GM23248 (cell line): ENCODE measurements at places on chromosomes 13 and 19.
A peak's percentile ranks its signal among the peaks of the same experiment; 100 is the strongest.

GRCh38 chr19:55319785-55320184 is 5.4 kb downstream of the TMEM150B start:
- no peaks in the 10 kb centered on the region for H3K27me3 ChIP-seq
- no peaks in the 10 kb centered on the region for H3K4me1 ChIP-seq
- H3K4me3 ChIP-seq = no peak overlapping the region
- DNase-seq = peak; percentile 72
- H3K27ac ChIP-seq = no peak overlapping the region

- H3K27me3 ChIP-seq = 0 out of 2 replicates have a peak, but pooled peaks cover 9% of the 10 kb centered on the region
- peaks cover 19% of the 10 kb centered on the region; the same call in 1 of the 2 replicates for H3K4me1 ChIP-seq
- H3K4me3 ChIP-seq = no peak overlapping the region
Measured at GRCh38 chr13:109496216-109496615, 290.2 kb downstream of the IRS2 start.

DNA sequence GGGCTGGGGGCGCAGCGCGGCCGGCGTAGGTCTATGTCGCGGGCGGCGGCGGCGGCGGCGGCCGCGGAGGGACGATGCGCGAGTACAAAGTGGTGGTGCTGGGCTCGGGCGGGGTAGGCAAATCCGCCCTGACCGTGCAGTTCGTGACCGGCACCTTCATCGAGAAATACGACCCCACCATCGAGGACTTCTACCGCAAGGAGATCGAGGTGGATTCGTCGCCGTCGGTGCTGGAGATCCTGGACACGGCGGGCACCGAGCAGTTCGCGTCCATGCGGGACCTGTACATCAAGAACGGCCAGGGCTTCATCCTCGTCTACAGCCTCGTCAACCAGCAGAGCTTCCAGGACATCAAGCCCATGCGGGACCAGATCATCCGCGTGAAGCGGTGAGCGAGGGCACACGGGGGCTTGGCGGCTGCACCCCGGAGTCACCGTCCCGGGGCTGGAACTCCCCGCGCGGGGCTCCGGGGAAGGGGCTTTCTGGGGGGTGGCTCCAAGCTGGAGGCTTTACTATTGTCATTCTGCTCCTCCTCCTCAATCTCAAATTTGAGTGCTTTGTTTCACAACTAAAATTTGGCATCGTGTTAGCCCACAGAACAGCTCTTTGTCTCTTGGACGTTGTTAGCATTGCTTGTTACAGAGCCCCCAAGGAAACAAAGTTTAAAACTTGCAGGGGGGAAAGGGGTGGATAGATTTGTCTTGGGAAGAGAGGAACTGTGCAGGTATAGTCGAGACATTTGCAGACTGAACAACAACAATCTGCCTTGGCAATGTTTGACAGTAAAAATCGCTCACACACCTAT is 630 bp downstream of the RAP2A start:
- peak overlapping the region; percentile 22; the same call in 1 of the 2 replicates for H3K27ac ChIP-seq
- H3K36me3 ChIP-seq = no peaks in the 10 kb centered on the region
- peak; percentile 62 for DNase-seq
- H3K4me3 ChIP-seq = peak overlapping the region; percentile 92

DNA sequence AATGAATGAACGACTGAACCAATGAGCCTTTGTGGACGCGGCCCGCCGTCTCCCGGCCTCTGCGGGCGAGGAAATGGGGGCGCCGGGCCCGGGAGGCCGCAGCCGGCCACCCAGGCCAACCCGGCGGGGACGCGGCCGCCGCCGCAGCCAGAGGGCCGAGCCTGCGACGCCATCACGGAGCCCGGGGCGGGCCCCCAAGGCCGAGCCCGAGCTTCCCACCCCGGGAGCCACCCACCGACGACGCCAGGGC is 216 bp downstream of the SUGP2 start:
- no peaks in the 10 kb centered on the region for H3K27me3 ChIP-seq
- peaks cover 11% of the 10 kb centered on the region for H3K4me1 ChIP-seq
- H3K4me3 ChIP-seq = peak overlapping the region; percentile 95
- peak overlapping the region; percentile 82 for H3K27ac ChIP-seq
- no peak for DNase-seq

GRCh38 chr13:107563099-107563925 is 652.0 kb downstream of the LIG4 start:
- no peaks in the 10 kb centered on the region for H3K36me3 ChIP-seq
- DNase-seq = no peak
- H3K4me1 ChIP-seq = no peaks in the 10 kb centered on the region
- H3K4me3 ChIP-seq = no peak overlapping the region

- no peaks in the 10 kb centered on the region for H3K4me1 ChIP-seq
- no peak for DNase-seq
- H3K27ac ChIP-seq = no peak overlapping the region
- H3K36me3 ChIP-seq = no peaks in the 10 kb centered on the region
Measured at GRCh38 chr13:97512732-97513131, 78.8 kb downstream of the RAP2A start.

GRCh38 chr13:47426126-47426849 is 529.4 kb upstream of the HTR2A start:
- H3K36me3 ChIP-seq = no peaks in the 10 kb centered on the region
- no peak overlapping the region for H3K4me3 ChIP-seq
- no peaks in the 10 kb centered on the region for H3K27me3 ChIP-seq
- peak; percentile 96 for DNase-seq
- peaks cover 14% of the 10 kb centered on the region for H3K4me1 ChIP-seq
